ENCODE measurements at places on chromosomes 11 and 22.

DNA sequence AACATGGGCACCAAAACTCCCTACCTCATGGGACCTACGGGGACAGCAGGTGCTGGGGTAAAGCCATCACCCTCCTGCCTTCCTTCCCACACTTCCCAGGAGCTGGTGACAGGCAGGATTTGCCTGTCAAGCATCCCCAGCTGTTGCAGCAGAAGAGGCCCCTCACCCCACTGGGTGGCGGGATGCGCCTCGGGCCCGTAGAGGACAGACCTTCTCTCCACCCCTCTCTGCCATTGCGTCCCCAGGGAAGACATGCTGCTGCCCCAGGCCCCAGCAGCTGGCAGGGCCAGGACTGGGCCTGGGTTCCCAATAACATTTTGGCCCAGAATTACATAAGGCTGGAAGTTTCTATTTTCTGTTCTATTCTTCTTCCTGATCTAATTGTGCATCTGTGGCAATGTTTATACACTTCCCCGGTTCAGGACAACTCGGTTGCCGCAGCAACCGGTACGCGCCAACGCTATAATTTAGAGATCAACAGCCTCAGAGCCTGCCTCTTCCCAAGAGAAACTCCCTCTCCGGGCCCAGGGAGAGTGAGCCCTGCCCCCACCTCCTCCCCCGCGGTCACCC lies 25.4 kb downstream of the KCNJ4 start:
- no peak for DNase-seq

GRCh38 chr11:58926695-58927094 lies 12.6 kb upstream of the GLYATL1 start:
- no peak for DNase-seq

DNA sequence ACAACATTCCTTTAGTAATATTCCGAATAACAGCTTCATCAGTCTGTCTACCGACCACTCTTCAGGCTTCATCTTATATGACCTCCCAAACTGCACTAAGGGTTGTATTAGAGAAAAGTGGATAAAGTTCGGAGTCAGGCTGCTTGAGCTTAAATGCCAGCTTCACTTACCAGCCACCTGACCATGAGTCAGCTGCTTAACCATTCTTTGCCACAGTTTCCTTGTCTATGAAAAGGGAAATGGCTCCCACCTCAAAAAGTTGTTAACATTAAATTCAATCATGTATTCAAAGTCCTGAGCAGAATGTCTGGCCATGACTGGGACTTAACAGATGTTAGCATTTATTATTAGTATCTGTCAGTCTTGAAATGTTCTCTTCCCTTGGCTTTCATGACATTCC lies 20.9 kb downstream of the LIMK2 start:
- DNase-seq: no peak

DNA sequence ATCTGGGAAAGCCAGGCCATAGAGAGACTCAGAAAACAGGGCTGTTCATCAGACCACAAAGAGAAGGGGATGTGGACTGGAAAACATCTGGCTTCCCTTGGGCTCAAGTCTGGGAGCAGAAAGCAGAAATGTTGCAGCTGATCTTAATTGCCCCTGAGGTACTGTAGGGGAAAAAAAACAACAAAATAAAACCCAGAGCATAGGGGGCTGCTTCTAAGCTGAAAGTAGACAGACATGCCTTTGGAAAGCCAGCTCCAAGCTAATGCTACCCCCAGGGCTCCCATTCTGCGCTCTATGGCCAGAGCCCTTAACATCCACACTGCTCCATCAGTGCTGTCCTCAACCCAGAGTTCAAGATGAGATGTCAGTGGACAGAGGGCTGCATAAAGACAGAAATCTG lies 2.0 kb upstream of the PACSIN3 start:
- DNase-seq: no peak

DNA sequence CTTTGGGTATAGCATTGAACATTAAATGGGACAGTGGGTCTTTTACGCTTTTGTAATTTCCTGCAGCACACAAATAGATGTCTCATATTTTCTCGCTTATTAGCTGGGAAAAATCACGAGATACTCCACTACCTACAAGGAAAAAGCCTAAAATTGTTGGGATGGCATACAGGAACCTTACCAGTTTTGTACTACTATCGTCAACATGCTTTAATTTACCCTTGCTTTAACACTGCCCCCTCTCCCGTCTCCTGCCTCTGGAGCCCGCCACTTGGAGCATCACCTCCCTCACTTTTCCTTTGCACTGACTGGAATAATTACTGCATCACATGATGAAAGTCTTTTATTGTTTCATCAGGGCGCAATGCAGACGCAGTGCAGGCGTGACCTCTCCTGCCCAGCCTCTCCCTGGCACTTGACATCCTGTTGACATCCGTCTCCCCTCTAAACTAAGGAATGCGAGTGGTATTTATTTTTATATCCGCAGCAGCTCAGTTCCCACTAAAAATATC lies 1.0 kb upstream of the FNBP4 start:
- DNase-seq: peak; percentile 26

- DNase-seq: no peak
Measured at GRCh38 chr11:108536783-108537182, 38.6 kb upstream of the POGLUT3 start.

DNA sequence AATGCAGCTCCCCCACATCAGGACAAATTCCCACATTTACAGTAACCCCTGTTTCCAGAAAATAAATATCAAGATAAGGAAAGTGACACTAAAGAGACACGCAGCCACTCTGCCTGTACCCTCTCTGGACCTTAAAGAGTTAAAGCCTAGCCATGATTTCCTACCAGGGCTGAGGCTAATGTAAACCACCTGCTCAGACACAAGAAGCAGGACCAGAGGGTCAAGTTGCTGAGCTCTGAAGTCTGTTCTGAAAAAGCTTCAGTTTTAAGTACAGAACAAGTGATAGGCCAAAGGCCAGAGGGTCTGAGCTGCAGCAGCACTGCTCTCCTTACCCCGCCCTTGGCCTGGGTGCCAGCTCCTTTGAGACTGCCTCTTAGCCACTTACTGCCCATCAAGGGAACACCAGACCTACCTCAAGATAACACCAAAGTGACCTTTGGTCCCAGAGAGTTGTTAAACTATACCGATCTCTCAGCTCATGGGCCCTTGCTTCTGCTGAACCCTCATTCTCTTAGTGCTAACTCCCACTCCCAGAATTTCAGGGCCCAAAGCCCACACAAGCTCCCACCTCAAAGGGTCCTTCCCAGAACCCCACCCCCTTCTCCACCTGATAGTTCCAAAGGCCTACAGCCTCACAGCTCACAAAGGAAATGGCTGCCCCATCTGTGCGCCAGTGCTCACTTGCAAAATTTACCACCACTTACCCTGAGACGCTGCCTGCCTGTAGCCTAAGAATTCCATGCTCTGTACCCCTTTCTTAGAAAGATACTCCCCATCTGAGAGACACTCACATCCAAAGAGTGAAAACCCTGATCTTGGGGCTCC lies 40.5 kb downstream of the IL18BP start:
- DNase-seq: no peak

DNA sequence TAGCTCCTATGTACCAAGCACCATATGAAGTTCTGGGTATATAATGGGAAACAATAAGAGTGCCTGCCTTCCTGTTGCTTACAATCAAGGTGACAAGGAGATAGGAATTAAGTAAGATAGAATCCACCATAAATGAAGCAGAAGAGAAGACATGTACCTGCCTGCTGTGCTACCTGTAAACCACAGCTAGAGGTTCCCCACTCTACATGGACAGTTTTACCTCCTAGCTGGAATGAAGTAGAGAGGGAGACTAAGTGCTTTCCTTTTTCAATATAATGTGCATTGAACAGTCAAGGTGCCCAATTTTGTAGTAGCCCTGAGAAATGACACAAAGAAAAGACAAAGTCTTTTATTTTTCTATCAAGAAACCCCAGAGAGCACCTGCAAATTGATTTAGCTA lies 984.6 kb downstream of the DLG2 start:
- no peak for DNase-seq

DNA sequence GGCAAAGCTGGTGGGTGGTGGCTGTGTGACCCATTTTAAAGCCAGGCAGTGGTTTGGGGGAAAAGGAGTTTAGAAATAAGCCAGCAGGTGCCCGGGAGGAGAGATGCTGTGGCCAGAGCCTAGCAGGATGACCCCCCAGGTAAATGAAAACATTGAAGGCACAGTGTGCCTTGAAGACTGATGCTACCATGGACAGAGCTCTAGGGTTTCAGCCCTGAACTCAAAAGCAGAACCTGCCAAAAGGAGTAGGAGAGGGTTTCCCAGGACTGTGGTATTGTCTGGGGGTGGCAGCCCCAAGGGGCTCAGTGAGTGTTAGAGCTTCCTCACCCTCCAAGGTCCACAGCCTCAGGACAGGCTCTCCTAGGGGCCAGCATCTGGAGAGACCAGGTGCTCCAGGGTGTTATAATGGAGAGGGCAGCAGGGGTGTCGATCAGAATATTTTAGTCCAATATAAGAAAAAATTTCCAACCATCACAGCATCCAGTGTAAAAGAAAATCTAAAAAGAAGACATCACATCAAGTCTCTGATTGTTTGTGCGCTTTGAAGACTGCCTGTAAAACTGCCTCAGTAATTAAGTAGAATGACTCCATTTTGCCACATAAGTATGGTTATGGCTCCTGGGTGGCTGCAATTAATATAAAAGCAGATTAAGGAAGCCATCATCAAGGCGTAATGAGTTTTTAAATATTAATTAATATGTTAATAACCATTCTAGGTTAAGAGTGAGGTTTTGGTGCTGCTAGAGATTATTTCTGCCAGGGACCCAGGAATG lies 88.6 kb upstream of the LMO1 start:
- DNase-seq: no peak

DNA sequence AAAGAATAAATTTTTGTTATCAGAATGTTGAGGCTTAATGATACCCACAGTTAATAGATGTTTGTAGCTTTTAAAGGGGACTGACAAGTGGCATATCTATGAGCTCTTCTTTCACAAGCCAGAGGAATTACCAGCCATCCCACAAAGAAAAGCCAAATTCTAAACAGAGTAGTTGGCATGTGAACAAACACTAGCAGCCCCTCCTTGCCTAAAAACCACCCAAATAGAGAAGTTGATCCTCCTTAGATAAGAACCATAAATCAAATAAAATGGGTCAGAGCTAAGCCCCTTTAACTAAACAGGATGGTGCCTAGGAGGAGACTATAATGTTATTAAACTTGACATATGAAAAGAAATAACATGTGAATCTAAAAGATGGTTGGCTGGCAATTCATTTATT lies 11.4 kb downstream of the LPXN start:
- DNase-seq: no peak

DNA sequence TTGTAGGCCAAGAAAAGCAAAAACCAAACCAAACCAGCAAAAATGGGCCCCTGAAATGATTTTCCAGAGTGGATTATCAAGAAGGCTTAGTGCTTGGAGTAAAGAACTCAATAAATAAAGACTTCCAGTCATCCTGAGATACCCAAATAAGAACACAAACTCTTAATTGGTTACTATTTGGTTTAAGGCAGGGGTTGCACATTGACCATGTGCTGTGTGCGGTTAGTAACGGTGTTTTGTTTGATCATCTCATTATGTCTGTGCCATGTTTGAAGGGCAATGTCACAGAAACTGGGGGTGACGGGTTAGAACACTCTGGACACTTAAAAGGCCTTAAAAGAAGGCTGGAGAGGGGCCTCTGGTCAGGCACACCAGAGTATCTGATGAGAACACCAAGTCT lies 9.7 kb upstream of the MICAL3 start:
- DNase-seq: no peak

DNA sequence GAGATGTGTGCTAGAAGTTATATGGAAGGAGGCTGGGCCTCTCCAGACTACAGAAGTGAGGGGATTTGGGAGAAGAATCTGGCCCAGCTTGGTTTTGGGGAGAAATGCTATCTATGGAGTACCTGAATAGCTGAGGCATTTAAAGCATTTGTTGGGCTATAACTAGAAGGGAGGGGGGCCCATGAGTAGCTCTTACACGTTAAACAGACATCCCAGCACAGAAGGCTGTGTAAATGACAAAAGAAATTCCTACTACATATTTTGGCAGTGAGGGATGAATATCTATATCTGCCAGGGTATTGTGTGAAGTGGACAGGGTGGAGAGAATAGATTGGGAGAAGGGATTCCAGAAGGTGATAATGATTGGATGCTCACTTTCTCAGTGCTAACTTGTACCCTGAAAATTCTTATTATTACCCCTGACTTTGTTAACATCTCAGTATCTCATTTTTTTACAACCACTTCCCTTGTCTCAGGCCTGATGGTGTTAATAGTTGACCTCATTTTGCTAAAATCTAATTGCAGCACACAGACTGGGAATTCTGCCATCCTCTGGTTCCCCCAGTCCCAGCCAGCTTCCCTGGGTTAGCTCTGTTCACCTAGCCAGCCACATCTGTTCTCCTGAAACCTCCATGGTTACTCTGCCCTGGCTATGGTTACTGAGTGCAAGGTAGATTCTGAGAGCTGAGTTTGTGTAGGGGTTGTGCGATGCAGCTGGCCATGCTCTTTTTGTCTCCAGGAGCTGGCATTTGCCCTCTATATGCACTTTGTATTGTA lies 28.8 kb upstream of the RRM1 start:
- no peak for DNase-seq

DNA sequence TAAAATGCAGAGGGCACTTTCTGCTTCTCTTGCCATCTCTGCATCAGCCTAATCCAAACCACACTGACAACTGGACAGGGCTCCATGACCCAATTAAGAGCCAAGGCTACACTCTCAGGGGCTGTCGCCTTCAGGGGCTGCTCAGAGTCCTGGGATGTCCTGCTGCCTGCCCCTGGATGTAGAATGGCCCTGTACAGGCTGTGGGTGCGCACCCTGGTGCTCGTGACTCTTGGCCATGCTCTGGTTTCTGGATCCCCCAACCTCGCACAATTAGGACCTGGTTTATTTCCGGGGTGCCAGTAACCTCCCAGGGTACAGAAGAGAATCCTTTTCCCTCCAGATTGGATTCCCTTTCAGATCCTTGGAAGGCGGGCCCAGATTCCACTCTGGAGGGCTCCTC lies 11.3 kb downstream of the IFT27 start:
- DNase-seq: no peak

DNA sequence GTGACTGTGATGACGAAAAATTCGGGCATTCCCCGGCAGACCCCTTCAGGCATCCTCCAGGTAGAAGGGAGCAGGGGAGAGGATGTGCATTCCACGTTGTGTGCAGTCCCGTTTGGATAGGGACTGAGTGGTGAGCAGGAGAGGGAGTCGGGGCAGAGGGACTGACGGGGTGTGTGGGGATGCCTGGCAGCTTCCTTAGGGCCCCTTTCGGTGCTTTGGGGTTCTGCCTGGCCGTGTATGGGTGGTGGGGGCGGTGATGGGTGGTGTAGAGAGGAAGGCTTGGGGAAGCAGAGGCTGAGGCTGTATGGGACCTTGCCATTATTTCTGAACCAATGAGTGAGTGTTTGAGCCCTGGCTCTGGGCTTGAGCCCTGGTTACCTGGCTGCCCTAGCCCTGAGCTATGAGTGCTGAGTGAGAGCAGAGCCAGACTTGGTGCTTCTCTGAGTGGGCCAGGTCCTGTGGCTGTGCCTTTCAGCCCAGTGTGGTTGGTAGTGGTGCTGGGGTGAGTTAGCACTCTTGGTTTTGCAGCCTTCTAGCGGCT lies 914 bp downstream of the INPPL1 start:
- peak; percentile 27 for DNase-seq
